ENCODE measurements at places on chromosomes 2 and 18. TPM values are rescaled to one million over a fixed set of nuclear protein-coding genes. Genes with fewer than 3 reads are reported as not detected.

GRCh38 chr2:46076251-46076650 is 221.0 kb upstream of the EPAS1 start:
- peaks cover 17% of the 10 kb centered on the region for H3K36me3 ChIP-seq
- no peak overlapping the region for H3K27ac ChIP-seq
- H3K4me3 ChIP-seq, result no peak overlapping the region
- H3K27me3 ChIP-seq, result no peaks in the 10 kb centered on the region
- peaks cover 3% of the 10 kb centered on the region for H3K4me1 ChIP-seq

- no peaks in the 10 kb centered on the region for H3K4me1 ChIP-seq
- no peak overlapping the region for H3K4me3 ChIP-seq
- no peak for DNase-seq
Measured at GRCh38 chr2:20164734-20165478, 60.0 kb downstream of the SDC1 start.

DNA sequence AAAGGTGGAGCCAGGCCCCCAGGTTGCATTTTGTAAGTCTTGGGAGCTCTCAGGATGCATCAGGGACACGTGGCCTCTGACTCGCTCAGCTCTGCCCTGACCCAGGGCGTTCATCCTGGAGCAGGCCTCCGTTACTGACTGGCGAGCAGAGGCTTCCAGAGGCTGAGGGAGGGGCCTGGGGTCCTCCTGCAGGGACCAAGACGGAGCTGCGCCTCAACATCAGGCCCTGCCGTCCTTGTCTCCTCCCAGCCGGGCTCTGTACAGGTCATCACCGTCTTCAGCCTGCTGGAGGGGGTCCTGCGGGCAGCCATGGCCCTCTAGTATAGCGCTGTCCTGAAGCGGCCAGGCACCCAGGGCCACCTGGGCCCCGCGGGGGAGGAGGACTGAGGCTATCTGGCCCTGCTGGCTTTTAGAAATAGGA is 10.2 kb upstream of the ALPP start:
- H3K4me1 ChIP-seq, result peaks cover 17% of the 10 kb centered on the region
- no peak overlapping the region for H3K4me3 ChIP-seq
- no peak for DNase-seq
- no peak overlapping the region for H3K27ac ChIP-seq
- H3K27me3 ChIP-seq, result no peaks in the 10 kb centered on the region

DNA sequence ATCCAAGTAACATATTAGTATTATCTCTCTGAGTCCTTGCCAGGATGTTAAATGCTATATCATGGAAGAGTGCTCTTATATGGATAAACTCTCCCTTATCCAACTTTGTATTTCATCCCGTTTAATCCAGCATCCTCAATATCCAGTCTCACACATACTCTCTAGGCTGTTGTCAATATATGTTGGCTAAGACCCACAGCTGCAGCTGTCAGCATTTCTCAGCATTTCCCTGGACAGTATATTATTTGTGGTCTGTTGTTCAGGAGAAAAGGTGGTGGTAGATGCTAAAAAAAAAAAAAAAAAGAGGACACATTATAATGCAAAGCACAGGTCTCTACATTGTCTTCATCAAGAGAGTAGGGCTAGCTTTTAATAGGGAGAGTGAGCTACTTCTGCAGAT is 1368.0 kb upstream of the ZEB2 start:
- no peaks in the 10 kb centered on the region for H3K4me1 ChIP-seq
- H3K36me3 ChIP-seq, result no peaks in the 10 kb centered on the region
- H3K4me3 ChIP-seq, result no peak overlapping the region
- no peak overlapping the region for H3K27ac ChIP-seq

- no peaks in the 10 kb centered on the region for H3K4me1 ChIP-seq
- no peak overlapping the region for H3K27ac ChIP-seq
- no peak overlapping the region for H3K4me3 ChIP-seq
- peaks cover 4% of the 10 kb centered on the region for H3K36me3 ChIP-seq
- peaks cover 32% of the 10 kb centered on the region for H3K27me3 ChIP-seq
- DNase-seq, result no peak
Measured at GRCh38 chr2:38462121-38462661, 85.1 kb upstream of the ATL2 start.

Gene CYTIP
- 155 TPM for polyA plus RNA-seq

GRCh38 chr2:216950547-216950946 is 90.7 kb upstream of the TNP1 start:
- H3K27me3 ChIP-seq, result no peaks in the 10 kb centered on the region
- DNase-seq, result no peak
- H3K4me1 ChIP-seq, result no peaks in the 10 kb centered on the region
- no peak overlapping the region for H3K27ac ChIP-seq
- H3K4me3 ChIP-seq, result no peak overlapping the region

Gene ZNF638
- 61.0 TPM for polyA plus RNA-seq

GRCh38 chr2:113709022-113709421 is 47.4 kb downstream of the SLC35F5 start:
- peaks cover 3% of the 10 kb centered on the region for H3K4me1 ChIP-seq
- no peak overlapping the region for H3K27ac ChIP-seq
- H3K4me3 ChIP-seq, result no peak overlapping the region
- no peaks in the 10 kb centered on the region for H3K27me3 ChIP-seq
- no peak for DNase-seq

GRCh38 chr2:177279847-177280246 is 15.3 kb upstream of the NFE2L2 start:
- H3K27me3 ChIP-seq, result no peaks in the 10 kb centered on the region
- H3K27ac ChIP-seq, result no peak overlapping the region
- DNase-seq, result no peak
- no peak overlapping the region for H3K4me3 ChIP-seq
- no peaks in the 10 kb centered on the region for H3K36me3 ChIP-seq

Gene SLC9A4
- not detected for polyA plus RNA-seq

Gene CD8A
- not detected for polyA plus RNA-seq

Data from naive B cell (primary cell).